ENCODE measurements at places on chromosomes 16 and 17.

- DNase-seq: peak; percentile 76
Observed at GRCh38 chr17:45385331-45385997, 47.2 kb downstream of the ARHGAP27 start.

GRCh38 chr16:88368994-88369393 is 13.8 kb upstream of the ZNF469 start:
- DNase-seq: peak; percentile 55

DNA sequence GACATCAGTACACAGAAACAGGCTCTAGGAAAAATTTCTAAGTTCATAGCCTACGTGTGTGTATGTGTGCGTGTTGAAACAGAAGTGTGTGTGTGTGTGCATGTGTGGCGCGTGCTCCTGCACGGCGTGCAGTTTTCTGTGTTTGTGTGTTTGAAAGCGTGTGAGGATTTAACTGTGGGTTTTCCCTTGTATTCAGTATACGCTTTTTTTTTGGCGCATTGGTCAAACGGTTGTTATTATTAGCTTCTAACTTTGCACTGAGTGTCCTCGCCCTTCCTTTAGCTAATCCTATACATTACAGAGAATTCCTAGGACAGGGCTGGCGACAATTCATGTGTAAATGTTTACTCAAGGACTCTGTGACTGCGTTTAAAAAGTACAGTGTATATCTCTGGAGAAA is 23.0 kb downstream of the TMC6 start:
- DNase-seq: no peak

GRCh38 chr17:49964303-49964768 is 4.7 kb upstream of the DLX4 start:
- no peak for DNase-seq

GRCh38 chr17:72600934-72601333 is 480.1 kb downstream of the SOX9 start:
- no peak for DNase-seq

DNA sequence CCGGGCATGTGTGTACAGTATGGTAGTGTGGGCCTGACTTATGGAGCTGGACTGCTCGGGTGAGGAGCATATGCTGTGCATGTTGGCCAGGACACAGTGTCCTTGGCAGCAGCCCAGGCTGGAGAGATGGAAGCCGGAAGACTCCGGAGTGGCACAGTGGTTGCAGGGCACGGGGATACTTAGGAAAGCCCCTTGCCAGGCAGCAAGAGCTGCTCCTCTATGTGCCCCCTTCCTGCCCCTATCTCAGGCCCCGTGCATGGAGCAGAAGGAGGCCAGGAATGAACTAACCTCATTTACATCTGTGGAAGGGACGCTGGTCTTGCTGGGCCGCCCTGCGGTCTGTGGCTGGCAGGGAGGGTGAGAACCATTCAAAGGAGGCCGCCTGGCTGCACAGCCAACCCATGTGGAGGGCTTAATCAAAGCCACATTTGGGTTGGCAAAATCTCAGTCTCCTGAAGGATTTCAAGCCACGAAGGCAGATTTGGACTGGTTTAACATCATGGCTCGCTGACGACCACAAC is 32.2 kb upstream of the RCVRN start:
- peak; percentile 67 for DNase-seq

- DNase-seq: no peak
Observed at GRCh38 chr16:31360251-31360650, 5.3 kb downstream of the ITGAX start.

DNA sequence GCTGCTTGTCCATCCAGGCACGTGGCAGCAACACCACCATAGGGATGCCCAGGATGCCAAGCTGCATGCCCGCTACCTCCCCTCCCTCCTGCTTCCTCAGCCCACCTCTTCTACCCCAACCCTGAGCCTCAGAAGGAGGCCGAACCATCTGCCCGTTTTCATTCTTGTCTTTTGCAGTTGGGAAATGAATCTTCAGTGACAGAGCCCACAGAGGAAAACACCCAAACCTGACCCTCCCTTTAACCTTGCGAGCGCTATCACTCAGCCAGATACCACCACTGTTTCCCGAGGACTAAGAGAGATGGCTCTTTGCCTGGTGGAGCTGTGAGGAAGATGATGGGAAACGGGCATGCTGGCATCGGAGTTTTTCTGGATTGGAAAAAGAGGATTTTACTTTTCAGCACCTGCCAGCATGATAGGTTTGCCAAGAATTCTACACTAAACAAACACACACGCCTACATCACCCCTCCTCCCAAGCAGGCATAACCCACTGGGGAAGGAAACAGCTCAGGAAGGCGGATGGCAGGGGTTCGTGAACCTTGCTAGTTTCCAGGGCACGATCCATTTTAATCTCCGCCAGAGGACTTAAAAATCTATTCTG is 457.4 kb downstream of the SLC39A11 start:
- DNase-seq: no peak

GRCh38 chr16:87424266-87424665 is 32.1 kb downstream of the MAP1LC3B start:
- no peak for DNase-seq

DNA sequence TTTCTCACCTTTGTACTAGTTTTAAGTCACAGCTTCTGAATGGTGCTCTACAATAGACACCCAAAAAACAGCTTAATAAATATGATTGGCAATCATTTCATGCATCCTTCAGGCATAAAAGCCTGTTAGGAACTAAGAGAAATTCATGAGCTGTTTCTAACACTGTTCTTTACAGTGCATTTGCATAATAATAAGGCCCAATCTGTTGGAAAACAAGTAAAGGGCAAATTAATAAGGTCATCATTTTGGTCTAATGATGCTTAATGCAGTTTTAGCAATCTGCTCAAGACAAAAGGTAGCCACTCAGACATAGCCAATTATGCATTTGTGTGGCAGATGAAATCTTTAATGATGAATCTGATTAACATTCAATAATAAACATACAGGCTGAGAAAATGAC is 55.5 kb upstream of the NACA2 start:
- DNase-seq: no peak

- DNase-seq: no peak
Observed at GRCh38 chr16:22633280-22633679, 122.6 kb downstream of the NPIPB5 start.

DNA sequence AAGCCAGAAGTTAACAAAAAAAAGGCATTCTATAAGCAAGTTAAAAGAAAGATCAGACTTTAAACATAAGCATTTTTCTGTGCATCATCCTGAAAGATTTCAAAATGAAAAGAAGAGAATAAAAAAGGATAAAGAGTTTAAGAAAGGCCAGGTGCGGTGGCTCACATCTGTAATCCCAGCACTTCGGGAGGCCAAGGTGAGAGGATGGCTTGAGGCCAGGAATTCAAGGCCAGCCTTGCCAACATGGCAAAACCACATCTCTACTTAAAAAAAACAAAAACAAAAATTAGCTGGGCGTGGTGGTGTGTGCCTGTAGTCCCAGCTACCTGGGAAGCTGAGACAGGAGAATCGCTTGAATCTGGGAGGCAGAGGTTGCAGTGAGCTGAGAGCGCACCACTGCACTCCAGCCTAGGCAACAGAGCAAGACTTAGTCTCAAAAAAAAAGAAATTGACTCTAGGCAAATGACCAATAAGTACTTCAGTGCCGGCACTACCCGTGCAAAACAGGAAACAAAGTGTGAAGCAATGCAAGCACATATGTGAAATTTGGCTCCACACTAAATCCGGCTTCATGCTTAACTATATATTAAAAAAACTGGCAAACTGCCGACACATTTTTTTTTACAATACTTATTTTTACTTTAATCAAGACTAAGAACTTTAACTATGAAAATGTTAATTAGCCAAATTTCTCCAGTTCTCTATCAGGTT is 83.2 kb upstream of the C17orf78 start:
- no peak for DNase-seq

DNA sequence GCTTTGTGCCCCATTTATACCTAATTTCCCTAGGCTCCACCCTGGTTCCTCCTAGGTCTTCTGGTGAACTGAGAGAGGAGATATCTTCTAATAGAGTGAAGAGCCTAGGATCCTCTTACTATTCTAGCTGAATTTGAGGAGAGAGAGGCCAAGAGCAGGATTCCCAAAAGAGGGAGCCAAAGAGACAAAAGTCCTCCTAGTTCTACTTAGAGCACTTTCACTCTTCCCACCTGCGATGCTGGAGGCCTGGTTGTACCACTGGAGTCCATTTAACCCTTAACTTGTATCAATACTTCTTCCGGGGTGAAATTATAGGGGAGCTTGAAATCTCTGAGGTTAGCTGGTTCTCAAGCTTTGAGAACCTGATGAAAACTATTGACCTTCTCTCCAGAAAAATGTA is 3.4 kb upstream of the SSH2 start:
- no peak for DNase-seq

GRCh38 chr16:67723151-67723910 is 4.2 kb upstream of the GFOD2 start:
- no peak for DNase-seq

DNA sequence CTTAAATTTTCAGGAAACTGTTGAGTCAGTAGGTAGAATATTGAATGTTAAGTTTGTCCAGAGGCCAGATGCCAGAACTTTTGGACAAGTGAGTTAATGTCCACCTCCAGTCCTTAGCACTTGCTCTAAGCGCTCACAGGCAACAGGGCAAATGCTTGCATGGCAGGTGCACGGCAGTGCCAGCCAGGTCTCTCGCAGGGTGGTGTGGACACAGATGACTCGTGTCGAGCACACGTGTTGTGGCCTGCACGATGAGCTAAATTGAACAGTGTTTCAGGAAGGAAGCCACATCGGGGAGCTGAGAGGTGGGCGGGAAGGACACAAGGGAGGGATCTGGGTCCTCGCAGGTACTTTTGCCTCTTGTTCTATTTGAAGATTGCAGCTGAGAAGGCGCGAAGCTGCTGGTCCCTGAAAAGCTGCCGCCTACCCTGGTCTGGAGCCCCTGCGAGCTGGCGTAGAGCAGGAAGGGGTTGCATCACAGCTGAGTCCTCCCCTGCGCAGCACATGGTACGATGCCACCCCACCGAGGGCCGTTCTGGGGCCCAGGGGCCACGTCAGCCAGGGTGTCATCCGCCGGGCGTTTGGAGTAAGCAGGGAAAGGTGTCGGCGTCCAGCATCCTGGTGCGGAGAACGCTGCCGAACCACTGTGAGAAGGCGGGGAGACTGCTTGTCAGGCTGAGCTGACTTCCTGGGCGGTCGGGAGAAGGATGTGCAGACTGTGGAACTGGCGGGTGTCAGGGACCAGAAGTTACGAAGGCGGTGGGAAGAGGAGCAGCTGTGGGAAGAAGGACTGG is 6.3 kb downstream of the RAB40C start:
- peak; percentile 94 for DNase-seq

DNA sequence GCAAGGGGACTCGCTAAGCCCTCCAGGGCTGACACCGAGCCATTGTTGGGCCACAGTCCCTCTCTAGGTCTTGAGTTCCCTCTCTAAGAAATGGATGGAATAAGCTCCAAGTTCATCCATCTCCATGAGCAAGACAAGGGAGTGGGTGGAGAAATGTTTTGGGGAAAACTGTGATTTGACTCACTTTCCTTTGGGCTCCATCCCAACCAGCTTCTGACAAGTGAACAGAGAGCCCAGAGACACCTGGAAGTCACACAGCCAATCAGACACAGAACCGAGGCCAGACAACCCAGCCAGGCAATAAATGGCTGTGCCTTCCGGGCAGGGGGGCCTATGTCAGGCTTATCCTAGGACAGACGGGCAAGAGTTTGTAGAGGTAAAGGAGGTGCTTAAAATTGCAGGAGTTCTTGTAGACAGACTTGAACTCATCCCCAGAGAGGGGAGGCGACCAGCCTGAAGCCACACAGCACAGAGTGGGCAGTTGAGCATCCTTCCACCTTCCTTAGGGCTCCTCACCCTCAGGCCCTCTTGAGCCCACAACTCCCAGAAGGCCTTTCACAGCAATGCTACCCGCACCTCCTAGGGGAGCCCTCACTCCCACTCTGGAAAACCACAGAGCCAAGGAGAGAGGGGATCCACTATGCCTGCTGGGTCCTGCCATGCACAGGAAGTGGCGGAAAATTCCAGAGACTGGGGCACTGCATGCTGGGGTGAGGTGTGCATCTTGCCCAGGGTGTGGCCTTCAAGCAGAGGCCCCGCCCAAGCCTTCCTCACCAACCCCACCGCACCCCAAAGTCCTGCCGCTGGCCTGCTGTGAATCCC is 9.5 kb upstream of the FAM83G start:
- DNase-seq: no peak

GRCh38 chr16:81586417-81586816 is 141.8 kb downstream of the CMIP start:
- DNase-seq: no peak

DNA sequence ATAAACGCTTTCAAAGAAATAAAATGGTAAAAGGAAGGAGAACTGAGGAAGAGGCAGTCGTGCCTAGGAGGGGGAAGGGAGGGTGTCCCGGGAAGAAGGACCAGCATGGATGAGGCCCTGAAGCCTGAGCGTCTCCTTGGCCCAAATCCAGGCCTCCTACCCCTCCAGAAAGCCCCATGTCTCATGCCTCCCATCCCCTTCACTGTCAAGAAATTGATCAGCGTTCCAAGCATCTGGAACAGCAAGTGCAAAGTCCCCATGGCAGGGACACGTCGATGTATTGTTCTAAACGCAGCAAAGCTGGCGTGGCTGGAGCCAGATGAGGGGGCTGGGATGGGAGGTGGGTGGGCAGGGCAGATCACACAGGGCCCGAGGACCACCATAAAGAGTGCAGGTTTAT is 22.6 kb downstream of the SEC14L5 start:
- DNase-seq: peak; percentile 68

GRCh38 chr17:42640121-42640520 is 19.0 kb upstream of the TUBG2 start:
- no peak for DNase-seq

GRCh38 chr16:55273356-55273755 is 50.6 kb upstream of the IRX6 start:
- DNase-seq: no peak

DNA sequence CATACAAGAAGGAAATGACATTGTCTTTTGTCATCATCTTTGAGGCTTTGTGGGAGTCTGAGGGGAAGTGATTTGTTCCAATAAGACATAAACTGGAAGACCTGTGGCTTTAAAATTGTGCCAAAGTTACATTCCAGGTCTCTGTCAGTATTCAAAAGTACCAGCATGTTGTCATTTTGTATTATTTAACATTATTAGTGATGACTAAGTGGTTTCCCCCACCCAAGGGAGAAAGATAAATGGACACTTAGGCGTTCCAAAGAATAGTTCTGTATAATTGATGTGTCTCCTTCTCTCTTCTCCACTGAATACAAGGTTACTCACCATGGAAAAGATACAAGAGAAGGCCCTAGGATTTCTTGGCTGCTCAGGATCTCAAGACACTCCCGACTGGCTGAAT is 3.8 kb downstream of the CFAP97D1 start:
- DNase-seq: no peak

- DNase-seq: no peak
Observed at GRCh38 chr16:47888142-47888541, 267.7 kb downstream of the ABCC12 start.

- no peak for DNase-seq
Observed at GRCh38 chr17:74800531-74800930, 24.4 kb upstream of the NAT9 start.

- DNase-seq: no peak
Observed at GRCh38 chr17:3004925-3005324, 58.5 kb downstream of the OR1D5 start.

- no peak for DNase-seq
Observed at GRCh38 chr17:78977997-78978973, 1.4 kb downstream of the LGALS3BP start.
